Stimulated activated CD8-positive, alpha-beta memory T cell treated with anti-CD3 and anti-CD28 coated beads, Interleukin-12 subunit alpha, Interleukin-12 subunit beta, amount 100 ng/mL, for 4 hours (primary cell): ENCODE measurements at places on chromosomes 5 and 9.

- no peak for DNase-seq
Observed at GRCh38 chr5:17964067-17964466, 329.8 kb downstream of the TAF11L14 start.

DNA sequence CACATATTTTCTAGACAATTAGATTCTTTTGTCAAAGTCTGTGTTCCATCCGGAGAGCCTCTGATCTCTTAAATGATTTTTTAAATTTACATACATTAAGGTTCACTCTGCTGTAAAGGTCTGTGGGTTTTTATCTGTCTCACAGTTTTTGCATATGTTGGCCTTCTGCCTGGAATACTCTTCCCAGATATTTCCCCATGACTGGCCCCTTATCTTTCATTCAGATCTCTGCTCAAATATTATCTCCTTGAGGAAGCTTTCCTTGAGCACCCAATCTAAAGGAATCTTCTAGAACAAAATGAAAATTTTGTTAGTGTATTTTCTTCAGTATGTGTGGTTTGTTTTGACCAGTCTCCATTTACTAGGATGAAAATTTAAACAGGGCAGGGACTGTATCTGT, 26.3 kb downstream of the FAF2 start:
- no peak for DNase-seq

GRCh38 chr5:87732875-87733768, 320.4 kb upstream of the CCNH start:
- no peak for DNase-seq

DNA sequence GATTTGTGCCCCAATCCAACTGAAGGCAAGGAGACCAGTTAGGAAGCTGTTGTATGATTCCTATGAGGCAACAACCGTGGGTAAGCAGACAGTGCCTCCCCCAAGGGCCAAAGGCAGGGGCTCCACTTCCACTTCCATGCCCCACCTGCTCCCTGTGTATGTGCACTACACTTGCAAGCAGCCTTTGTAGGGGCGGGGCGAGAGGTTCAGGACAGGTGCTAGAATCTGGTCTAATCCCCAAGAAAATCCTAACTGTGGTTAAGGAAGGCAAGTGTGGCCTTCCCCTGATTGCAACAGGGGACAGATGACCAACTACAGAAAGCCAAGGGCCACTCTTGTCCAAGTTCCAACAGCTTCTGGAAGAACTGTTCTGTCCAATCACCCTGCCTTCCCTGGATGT, 41.7 kb downstream of the B4GALT1 start:
- no peak for DNase-seq

GRCh38 chr5:147859962-147860640, 18.4 kb upstream of the SCGB3A2 start:
- no peak for DNase-seq

GRCh38 chr9:20390400-20390799, 231.9 kb downstream of the MLLT3 start:
- DNase-seq, result no peak

- no peak for DNase-seq
Observed at GRCh38 chr9:127159325-127159801, 36.9 kb upstream of the ANGPTL2 start.

DNA sequence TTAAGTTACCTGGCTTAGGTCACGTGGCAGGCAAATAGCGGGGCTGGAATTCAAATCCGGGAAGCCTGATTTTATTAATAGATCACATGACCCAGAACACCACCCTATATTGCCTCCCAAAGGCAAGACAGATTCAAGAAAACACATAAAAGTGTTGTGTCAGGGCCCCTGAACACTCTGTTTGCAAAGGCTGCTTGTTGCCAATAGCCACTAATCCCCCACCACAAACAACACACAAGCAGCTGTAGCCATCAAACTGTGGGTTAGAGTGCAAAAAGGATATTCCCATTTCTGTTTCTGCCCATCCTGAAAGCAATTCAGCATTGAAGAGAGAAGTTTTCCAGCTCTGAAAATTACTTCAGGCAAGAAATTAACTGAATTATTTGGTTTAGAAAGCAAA, 358.9 kb upstream of the RFX3 start:
- DNase-seq, result no peak

GRCh38 chr9:38153152-38153909, 84.3 kb upstream of the SHB start:
- DNase-seq, result no peak

GRCh38 chr5:122924203-122924602, 78.8 kb downstream of the SNX24 start:
- no peak for DNase-seq

- DNase-seq, result no peak
Observed at GRCh38 chr5:125325488-125326149, 579.2 kb upstream of the ZNF608 start.

GRCh38 chr9:131942146-131942720, 137.4 kb downstream of the MED27 start:
- DNase-seq, result no peak

DNA sequence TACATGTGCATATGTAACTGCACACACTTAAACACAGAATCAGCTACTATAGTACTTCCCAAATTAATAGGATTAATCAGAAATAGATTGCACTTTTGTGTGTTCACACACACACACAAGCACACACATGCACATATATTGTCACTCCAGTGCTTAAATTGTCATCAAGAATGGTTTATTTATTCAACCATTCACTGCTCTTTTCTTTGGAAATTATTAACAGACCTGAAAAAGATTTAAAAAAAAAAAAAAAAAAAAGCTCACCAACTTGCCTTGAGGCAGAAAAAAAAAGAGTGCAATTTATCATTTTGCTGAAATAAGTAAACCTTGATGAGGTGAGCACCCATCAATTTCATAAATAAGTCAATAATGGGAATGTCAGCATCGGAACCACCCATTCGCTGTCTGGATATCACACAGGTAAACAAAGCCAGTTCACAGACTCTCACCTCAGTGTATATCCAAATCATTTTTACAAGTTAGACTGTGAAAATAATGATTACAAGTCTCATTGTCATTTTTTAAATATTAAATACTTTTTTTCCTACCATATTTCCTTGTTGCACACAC, 562.8 kb downstream of the BNC2 start:
- DNase-seq, result no peak

DNA sequence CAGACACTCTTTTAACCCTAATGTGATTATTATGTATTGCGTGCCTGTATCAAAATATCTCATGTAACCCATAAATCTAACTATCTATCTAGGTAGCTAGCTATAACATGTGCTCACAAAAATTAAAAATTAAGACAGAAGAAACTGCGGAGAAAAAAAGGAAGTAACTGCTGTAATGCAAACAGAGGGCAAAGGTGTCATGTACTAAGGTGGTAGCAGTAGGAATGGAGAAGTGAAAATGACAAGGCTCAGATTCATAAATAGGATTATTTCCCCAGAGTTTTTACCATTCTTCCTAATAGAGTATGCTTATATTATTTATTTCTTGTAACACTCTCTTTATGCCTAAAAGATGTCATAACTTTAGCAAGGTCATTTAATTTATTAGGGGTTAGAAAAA, 1527.5 kb upstream of the C9orf72 start:
- DNase-seq, result no peak

DNA sequence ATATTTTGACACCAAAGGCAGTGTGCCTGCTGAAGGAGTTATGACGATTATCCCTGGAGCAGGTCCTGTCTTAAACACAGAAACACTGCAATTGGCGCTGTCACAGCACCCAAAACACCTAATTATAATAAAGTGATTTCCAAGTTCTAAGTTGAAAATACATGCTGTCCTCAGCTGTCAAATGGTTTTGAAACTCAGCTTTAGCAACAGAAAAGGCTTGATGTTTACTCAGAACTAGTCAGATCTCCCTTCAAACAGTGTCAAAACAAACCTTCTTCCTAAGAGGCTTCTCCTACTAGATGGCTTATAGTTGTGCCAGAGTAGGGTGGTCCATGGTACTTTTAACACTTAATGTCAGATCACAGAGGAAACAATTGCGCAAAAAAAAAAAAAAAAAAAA, 87.2 kb upstream of the IRX1 start:
- DNase-seq, result no peak

- no peak for DNase-seq
Observed at GRCh38 chr9:18606281-18606680, 132.3 kb downstream of the ADAMTSL1 start.

GRCh38 chr5:168356171-168356570, 64.7 kb downstream of the WWC1 start:
- no peak for DNase-seq

GRCh38 chr5:72955143-72955767, 586 bp upstream of the FCHO2 start:
- no peak for DNase-seq

- DNase-seq, result no peak
Observed at GRCh38 chr5:171314728-171315385, 5.8 kb downstream of the TLX3 start.

DNA sequence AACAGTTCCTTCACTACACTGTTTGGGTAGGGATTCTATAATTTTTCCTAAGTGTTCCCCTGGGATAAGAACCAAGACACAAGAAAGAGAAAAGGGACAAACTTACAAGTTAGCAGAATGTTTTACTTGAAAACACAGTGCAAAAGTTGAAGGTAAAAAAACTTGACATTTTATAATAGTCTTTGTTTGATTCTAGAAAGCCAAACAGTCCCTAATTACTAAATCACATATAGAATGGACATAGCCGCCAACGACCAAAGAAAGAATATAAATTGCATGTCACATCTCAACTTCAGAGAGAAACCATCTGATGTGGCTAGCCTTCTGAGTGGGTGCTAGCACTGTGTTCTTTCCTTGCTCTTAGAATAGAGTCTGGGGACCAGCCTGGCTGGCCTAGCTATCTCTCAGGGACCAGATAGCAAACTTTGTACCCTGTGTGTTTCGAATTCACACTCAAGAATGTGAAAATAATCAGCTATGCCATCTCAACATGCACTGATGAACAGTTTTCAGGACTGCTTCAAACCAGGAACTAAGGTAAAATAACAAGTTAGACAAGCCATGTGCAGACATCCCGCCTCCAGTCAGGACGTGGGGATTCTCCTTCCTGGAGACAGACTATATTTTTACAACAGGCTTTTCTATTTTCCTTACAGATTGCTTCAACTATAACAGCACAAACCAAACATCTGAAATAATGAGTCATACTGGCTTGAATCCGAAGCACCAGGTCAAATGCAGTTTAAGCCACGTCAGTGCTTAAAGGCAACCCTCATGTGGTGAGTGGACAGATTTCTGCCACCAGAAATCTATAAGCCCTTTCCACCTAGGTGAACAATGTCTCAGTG, 53.7 kb downstream of the LHFPL2 start:
- DNase-seq, result no peak
